ENCODE measurements at places on chromosomes 2 and 18. TPM values are rescaled to one million over a fixed set of nuclear protein-coding genes. Genes with fewer than 3 reads are reported as not detected.

DNA sequence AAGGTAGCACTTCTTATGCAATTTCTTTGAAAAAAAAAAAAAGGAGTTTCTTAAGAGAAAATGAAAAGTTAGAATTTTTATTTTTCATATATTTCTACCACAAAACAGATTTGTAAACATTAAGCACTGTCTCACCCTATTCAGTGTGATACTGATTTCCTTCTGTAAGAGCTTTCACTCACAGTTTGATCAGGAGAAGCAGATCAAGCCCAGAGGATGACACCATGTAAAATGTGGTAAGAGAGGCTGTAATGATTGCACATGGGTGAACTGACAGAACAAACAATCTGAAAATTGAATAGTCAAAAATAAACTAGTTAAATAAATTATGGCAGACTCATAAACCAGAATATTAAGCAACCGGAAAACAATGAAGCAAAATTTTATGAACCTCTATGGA lies 54.5 kb downstream of the MEMO1 start:
- no peaks in the 10 kb centered on the region for H3K27me3 ChIP-seq
- H3K36me3 ChIP-seq = no peaks in the 10 kb centered on the region
- H3K4me1 ChIP-seq = no peaks in the 10 kb centered on the region
- no peak overlapping the region for H3K27ac ChIP-seq
- DNase-seq = no peak
- no peak overlapping the region for H3K4me3 ChIP-seq

GRCh38 chr18:34957119-34957863 lies 83.9 kb upstream of the MAPRE2 start:
- no peaks in the 10 kb centered on the region for H3K27me3 ChIP-seq
- no peaks in the 10 kb centered on the region for H3K36me3 ChIP-seq
- DNase-seq = peak; percentile 13
- no peak overlapping the region for H3K27ac ChIP-seq
- no peak overlapping the region for H3K4me3 ChIP-seq
- no peaks in the 10 kb centered on the region for H3K4me1 ChIP-seq

GRCh38 chr2:96369186-96369585 lies 33.6 kb downstream of the NCAPH start:
- H3K4me3 ChIP-seq = no peak overlapping the region
- DNase-seq = no peak
- H3K36me3 ChIP-seq = peaks cover 55% of the 10 kb centered on the region
- no peak overlapping the region for H3K27ac ChIP-seq
- H3K27me3 ChIP-seq = no peaks in the 10 kb centered on the region

Gene RNF125
- 29.2 TPM for total RNA-seq

DNA sequence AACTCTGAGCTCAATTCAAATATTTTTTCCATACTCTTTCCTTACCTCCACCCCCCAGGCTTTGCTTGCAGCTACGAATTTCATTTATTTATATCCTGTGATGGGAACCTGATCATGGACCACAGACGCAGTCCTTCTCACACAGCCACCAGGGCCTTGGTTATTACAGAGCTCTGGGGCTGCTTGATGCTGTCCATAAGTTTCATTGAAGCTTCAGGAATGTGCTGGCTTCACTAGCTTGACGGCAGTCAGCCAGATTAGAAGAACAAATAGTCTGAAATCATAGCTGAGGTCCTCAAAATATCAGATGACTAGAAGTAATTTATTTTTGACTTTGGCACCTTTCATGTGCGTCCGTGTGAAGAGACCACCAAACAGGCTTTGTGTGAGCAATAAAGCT lies 104.9 kb downstream of the VWA3B start:
- H3K36me3 ChIP-seq = no peaks in the 10 kb centered on the region
- no peak overlapping the region for H3K4me3 ChIP-seq
- H3K4me1 ChIP-seq = peaks cover 15% of the 10 kb centered on the region
